ENCODE measurements at places on chromosomes 1 and 21.

DNA sequence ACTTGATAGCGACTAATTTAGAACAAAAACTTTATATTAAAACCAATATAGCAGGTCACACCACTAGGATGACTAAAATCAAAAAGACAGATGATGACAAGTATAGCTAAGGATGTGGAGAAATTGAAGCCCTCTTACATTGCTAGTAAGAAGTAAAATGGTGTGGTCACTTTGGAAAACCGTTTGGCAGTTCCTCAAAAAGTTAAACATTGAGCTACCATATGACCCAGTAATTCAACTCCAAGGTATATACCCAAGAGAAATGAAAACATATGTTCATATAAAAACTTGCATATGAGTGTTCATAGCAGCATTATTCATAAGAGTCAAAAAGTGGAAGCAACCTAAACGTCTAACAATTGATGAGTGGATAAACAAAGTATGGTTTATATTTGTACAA, 13.0 kb upstream of the SERINC2 start:
- DNase-seq: no peak

GRCh38 chr1:203823306-203823705, 27.9 kb downstream of the ZBED6 start:
- DNase-seq: no peak

DNA sequence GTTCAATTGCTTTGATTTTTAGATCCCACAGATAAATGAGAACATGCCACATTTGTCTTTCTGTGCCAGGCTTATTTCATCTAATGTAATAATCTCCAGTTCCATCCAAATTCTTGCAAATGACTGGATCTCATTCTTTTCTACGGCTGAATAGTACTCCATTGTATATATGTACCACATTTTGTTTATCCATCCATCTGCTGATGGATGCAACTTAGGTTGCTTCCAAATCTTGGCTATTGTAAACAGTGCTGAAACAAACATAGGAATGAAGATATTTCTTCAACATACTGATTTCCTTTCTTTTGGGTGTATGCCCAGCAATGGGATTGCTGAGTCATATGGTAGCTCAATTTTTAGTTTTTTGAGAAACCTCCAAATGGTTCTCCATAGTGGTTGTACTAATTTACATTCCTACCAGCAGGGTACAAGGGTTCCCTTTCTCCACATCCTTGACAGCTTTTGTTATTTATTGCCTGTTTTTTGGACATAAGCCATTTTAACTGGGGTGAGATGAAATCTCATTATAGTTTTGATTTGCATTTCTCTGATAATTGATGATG, 344.4 kb downstream of the KCTD3 start:
- DNase-seq: no peak

DNA sequence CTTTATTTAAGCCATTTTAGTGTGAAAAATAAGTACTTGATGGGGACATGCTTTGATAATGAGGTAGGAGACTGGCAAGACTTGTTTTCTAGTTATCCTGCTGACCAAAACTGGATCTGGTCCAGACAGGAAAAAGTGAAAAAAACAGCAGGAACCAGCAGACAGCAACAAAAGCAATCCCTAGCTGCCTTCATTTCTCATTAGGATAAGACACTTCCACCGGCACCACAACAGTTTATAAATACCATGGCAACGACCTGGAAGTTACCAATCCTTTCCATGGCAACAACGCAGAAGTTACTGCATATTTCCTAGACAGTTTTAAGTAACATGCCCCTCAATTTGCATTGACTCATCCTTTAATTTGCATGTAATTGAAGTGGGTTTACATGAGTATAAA, 993.8 kb upstream of the NCAM2 start:
- DNase-seq: peak; percentile 52

- no peak for DNase-seq
Observed at GRCh38 chr21:33202464-33203363, 27.0 kb upstream of the IFNAR2 start.

GRCh38 chr1:24421502-24421901, 5.9 kb downstream of the NIPAL3 start:
- no peak for DNase-seq

GRCh38 chr1:173354937-173355280, 122.2 kb upstream of the PRDX6 start:
- DNase-seq: no peak

GRCh38 chr1:7576946-7577657, 194.0 kb upstream of the VAMP3 start:
- DNase-seq: peak; percentile 16

GRCh38 chr1:24765308-24765988, 20.2 kb downstream of the CLIC4 start:
- no peak for DNase-seq

DNA sequence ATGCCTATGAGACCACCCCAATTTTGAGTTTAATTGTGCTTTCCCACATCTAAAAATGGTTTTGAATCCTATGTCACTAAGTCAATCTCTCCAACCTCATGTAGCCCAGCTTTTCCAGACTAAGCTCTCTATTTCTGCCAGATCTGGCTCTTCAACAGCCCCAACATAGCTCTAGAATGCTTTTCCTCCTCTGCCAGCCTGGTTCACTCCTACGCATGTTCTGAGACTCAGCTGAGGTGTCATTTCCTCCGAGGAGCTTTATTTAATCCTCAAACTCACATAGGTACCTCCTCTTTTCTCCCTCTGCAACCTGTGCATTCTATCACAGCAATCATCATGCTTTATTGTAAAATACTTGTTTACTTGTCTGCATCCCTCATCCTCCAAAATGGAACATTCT, 517.8 kb upstream of the BEND5 start:
- no peak for DNase-seq

GRCh38 chr1:50976890-50977574, 7.0 kb downstream of the CDKN2C start:
- peak; percentile 78 for DNase-seq

DNA sequence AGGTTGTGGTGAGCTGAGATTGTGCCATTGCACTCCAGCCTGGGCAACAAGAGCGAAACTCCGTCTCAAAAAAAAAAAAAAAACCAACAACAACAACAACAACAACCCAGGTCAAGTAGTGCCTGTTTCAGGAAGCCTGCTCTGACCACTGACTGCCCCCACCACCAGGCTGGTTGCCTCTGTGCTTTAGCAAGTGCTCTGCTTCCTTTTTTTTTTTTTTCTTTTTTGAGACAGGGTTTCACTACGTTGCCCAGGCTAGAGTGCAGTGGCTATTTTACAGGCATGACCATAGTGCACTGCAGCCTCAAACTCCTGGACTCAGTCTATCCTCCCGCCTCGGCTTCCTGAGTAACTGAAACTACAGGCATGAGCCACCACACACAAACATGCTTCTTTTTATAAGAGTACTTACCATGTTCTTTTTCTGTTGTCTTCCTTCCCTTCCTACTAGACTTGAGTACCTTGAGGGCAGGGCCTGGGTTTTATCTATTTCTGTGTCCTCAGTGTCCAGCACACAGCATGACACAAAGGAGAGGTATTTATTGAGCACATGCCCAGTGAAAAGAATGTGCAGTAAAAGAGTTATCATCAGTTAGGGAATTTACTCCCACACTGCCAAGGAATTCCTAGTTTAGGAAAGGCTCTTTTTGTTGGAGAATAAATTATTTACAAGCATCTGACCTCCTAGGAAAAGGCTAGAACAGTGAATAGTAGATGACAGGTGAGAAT, 9.9 kb upstream of the COA7 start:
- no peak for DNase-seq

DNA sequence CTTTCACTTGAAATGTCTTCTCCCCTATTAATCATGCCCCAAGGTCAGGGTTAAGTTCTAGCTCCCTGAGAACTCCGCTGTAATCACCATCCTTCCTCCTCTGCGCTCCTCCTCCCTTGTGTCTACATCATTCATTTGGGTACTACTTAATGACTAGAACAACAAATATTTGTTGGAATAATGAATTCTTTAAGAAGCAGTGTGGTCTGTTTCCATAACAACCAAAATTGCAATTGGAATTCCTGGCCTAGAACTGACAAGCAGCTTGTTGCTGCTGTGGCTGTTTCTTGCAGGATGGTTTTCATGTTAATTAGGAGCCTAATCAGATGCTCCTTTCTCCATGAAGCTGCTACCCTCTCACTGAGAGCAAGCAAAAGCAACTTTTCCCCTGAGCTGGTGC, 192.5 kb downstream of the ZZZ3 start:
- no peak for DNase-seq

DNA sequence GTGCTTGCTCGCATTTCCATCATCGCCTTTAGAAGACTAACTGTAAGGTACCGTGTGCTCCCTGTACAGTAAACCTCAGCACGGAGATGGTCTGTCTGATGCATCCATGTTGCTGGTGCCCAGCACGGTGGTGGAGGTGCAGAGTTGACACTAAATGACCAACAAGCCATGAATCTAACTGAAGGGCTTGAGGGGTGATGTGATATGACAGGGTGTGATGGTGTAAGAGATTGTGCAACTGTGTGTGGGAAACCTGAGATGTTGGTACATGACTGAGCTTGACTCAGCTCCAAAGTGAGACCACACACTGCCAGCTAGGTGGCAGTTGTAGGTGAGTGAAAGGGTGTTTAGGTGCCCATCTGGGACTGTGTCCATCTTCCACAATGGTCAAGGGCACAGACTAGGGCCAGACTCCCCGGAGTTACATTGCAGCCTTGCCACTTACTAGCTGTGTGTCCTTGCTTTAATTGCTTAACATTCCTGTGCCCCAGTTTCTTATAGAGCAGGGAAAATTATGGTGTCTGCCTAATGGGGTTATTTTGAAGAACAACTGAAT, 21.4 kb downstream of the SLC2A1 start:
- no peak for DNase-seq

- DNase-seq: peak; percentile 87
Observed at GRCh38 chr1:56709269-56709880, 64.3 kb downstream of the PRKAA2 start.

DNA sequence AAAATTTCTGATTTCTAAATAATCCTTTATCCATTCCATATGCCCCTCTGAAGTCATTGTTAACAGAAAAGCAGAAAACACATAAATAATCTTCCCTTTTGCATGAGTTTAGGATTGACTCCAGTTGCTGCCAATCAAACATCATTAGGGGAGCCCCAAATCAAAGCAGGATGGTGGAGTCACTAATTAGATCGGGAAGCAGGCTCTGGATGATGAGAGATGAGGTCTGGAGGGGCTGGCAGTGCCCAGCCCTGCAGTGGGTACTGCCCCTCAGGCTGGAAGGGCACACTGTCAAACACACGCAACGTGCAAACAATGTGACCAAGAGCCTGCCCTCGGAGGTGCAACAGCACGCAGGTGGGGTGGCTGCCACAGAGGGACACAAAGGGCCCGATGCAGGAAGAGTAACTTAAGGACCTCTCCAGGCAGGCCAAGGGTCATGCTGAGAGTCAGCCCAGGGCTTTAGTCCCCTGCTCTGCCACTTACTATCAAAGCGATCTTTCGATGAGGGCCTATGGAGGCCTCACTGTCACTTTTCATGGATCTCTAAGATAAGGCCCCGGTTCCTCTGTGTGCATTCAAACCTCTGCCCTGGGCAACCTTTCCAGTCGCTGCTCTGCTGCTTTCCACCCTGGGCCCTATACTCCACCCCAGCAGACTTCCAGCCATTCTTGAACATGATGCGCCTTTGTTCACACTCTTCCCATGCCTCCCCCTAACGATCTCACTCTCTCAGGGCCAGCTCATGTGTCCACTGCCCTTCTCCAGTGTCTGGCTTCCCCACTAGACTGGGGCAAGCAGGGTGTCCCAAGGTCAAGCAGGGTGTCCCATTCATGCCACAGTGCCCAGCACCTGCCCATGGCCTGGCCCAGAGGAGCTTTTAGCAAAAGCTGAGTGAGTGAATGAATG, 98.9 kb downstream of the DMRTB1 start:
- DNase-seq: no peak

DNA sequence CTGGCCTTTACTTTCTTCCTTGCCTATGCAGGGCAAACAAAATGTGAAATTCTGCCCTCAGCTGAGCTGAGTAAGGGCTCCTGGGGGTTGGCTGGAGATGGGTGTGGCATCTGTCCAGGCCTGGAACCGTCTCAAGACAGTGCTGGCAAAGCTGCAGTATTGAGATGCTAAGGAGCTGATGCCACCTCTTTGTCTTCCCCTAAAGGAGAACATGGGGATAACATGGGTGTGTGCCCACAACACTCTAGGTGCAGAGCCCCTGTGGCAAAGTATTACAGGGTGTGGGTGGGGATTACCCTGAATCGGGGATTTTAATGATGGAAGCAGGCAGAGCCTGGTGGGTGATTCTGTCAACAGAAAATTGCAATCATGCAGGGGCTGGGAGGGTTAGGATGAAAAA, 2.5 kb upstream of the ST3GAL3 start:
- peak; percentile 29 for DNase-seq

GRCh38 chr1:8572106-8572505, 245.3 kb downstream of the RERE start:
- no peak for DNase-seq

DNA sequence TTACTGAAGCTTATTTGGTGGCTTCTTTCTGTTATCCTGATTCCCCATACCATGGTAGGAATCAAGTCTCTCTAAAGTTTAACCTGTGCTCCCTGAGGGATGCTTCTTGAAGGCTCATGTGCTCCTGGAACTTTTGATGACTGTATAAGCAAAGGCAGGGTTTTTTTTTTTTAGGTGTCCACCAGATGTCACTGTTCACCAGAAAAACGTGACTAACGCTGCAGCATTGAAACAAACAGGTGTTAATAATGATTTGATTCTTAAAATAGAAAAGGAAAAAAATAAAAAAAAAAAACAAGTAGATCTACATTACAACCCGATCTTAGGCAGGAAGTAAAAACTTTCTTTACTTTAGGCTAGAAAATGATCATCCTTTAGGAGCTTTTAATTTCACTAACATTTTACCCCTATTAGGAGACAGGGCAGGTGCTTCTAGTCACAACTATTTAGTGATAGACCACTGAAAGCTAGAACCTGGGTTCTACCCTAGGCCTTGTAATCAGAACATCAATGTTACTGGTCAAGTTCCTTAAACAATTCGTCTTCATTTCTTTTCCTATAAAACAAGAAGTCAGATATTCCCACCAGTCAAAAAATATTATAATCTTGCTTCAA, 223.0 kb downstream of the PLA2G4A start:
- DNase-seq: peak; percentile 68

- DNase-seq: no peak
Observed at GRCh38 chr1:241465673-241466072, 53.9 kb downstream of the FH start.

DNA sequence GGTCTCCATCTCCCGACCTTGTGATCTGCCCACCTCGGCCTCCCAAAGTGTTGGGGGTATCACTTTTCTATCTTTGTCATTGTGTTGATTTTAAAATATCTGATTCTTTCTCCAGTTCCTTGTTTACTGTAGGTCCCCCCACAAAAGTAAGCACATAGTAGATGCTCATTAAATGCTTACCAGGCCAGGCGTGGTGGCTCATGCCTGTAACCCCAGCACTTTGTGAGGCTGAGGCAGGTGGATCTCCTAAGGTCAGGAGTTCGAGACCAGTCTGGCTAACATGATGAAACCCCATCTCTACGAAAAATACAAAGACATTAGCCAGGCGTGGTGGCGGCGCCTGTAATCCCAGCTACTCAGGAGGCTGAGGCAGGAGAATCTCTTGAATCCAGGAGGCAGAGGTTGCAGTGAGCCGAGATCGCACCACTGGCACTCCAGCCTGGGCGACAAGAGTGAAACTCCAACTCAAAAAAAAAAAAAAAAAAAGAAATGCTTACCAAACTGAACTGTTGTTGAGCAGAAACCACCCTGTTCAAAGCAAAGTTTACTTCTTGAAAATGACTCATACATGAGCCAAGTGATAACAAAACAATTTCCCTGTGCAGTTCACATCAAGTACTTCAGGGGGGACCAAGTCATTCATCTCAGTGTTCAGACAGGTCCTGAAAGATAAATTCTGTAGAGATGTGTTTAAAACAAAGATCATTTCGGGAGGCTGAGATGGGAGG, 24.3 kb upstream of the NID1 start:
- DNase-seq: peak; percentile 52

- DNase-seq: no peak
Observed at GRCh38 chr1:77511440-77511840, 171.0 kb downstream of the ZZZ3 start.
